ENCODE measurements at places on chromosomes 11 and 22. TPM values are rescaled to one million over a fixed set of nuclear protein-coding genes. Genes with fewer than 3 reads are reported as not detected.

DNA sequence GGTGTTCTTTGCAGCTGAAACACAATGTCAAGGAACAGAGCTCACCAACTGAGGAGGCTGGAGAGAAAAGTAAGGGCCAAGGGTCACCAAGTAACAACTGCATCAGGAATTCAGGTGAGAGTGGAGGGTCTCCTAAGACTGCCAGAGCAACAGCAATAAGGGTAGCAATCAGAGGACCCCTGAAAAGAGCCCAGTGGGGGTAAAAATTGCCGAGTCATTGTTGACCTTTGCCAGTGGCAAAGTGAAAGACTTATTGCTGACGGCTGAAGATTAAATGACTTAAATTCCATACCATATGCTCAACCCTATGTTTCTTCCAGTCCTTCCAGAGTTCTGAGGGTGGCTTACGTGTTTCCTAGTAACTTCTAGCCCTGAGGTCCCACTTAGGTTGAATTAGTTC, 51.9 kb upstream of the ARHGAP42 start:
- H3K27ac ChIP-seq = no peak overlapping the region
- H3K4me3 ChIP-seq = no peak overlapping the region
- H3K27me3 ChIP-seq = no peaks in the 10 kb centered on the region

DNA sequence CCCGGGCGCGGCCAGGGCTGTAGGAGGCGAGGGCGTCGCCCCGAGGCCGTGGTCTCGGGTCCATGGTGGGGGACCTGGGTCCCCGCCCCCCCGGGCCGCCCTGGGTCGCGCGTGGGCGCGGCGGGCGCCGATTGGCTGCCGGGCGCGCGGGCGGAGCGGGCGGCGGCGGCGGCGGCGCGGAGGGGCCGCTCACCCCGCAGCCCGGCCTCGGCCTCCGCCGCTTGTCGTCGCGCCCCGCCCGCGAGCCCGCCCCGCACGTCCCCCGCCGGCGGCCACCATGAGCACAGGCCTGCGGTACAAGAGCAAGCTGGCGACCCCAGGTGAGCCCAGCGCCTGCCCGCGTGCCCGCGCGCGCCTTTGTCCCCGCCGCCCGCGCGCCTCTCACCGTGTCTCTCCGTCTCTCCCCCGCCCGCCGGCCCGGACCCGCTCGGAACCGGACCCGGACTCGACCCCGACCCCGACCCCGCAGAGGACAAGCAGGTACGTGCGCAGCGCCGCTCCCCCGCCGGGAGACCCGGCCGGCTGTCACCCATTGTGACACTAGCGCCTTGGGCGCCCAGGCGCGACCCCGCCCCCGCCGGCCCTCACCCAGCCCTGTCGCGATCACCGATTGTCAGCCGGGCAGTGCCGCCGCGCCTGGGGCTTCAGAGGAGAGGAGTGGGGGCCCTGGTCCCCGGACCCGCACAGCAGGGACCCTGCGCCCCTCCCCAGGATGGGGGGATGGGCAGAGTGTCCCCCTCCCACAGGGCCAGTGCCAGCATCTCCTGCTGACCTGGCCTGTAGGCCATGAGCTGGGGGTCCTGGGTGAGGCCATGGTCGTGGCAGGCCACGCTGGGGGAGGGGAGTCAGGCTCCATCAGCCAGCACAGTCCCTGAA, at the start of gene SEPTIN5:
TSS of gene SEPTIN5 (plus strand) at position 192 of the 876 bp plus-strand sequence. CDS start at position 278, 86 bp downstream.
- H3K4me3 ChIP-seq = peak within 1 kb of the TSS; percentile 39
- H3K27ac ChIP-seq = no peak within 1 kb of the TSS
- H3K27me3 ChIP-seq = peaks cover 32% of the 10 kb centered on the region
- H3K4me1 ChIP-seq = peaks cover 5% of the 10 kb centered on the region

DNA sequence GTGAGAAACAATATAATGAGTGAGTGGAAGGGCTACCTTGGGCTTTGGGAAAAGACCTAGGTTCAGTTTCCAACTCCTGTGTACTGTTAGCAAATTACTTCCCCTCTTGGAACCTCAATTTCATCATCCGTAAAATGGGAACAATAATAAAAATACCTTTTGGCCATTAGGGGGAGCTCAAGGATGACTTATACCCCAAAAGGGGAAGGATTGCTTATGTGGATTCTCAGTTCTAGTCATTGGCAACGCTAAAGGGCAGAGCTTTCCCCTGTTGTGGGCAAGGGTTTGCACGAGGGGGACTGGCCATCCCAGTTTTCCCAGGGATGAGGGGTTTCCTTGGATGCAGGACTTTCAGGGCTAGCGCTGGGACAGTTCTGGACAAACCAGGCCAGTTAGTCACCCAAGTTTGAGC, 3.1 kb upstream of the COMMD9 start:
- H3K36me3 ChIP-seq = no peaks in the 10 kb centered on the region
- H3K4me1 ChIP-seq = peaks cover 24% of the 10 kb centered on the region
- no peak overlapping the region for H3K27ac ChIP-seq
- DNase-seq = no peak
- no peaks in the 10 kb centered on the region for H3K27me3 ChIP-seq

DNA sequence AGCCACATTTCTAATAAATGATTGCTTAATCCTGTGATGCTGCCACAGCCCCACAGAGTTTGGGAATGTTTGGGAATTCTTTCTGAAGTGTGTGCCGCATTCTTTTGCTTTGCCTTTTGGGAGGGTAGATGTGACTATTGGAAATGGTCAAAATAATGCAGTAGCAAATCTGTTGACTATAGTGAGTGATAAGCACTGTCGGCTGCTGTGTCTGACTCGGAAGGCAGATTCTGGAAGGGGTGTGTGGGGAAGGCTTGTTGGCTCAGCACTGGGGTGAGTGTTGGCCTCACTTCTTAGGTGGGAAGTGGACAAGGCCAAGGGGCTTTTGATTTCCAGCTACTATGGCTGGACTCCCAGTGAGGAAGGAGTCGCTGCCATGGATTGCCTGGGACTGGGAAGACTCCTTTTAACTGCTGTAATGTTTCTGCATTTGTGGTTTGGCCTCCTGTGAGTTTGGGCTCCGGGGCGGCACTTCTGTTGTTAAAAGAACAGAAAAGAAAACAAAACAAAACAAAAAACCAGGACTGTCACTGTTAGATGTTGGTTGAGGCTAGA, 20.1 kb downstream of the ZBTB16 start:
- peaks cover 69% of the 10 kb centered on the region for H3K4me1 ChIP-seq
- no peak for DNase-seq
- peaks cover 8% of the 10 kb centered on the region for H3K36me3 ChIP-seq
- peaks cover 15% of the 10 kb centered on the region for H3K27me3 ChIP-seq
- H3K27ac ChIP-seq = peak overlapping the region; percentile 72

DNA sequence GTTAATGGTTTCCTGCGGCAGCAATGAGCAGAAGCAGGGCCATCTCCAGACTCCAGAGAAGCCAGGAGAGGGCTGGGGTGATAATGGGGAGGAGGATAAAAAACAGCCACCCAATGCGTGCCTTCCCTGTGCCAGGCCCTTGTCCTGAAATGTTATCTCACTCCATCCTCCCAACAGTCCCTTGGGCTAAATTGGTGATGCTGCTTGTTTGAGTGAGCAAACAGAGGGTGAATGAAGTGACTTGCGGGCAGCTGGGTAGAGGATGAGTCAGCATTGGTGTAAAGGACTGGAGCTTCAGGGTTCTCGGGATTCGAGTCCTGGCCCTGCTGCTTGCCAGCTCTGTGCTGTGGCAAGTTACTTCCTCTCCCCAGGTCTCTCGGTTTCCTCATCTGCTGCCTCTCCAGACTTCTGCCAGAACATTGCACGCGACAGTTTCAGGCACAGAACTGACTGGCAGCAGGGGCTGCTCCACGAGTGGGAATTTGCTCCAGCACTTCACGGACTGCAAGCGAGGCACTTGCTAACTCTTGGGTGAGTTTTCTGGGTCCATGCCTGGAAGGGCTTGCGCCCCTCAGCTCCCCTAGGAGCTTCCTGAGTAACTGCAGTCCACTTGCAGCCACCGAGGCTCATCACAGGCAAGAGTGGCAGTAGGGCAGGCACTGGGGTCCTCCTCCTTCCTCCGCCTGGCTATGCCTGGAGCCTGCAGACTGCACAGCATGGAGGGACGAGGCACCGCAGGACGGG, at the start of gene P2RY6:
TSS of gene P2RY6 (plus strand) at position 403 of the 744 bp plus-strand sequence. CDS start 24,181 bp downstream, outside the sequence.
- no peaks in the 10 kb centered on the region for H3K36me3 ChIP-seq
- DNase-seq = no peak
- H3K4me3 ChIP-seq = no peak within 1 kb of the TSS
- H3K4me1 ChIP-seq = no peaks in the 10 kb centered on the region

DNA sequence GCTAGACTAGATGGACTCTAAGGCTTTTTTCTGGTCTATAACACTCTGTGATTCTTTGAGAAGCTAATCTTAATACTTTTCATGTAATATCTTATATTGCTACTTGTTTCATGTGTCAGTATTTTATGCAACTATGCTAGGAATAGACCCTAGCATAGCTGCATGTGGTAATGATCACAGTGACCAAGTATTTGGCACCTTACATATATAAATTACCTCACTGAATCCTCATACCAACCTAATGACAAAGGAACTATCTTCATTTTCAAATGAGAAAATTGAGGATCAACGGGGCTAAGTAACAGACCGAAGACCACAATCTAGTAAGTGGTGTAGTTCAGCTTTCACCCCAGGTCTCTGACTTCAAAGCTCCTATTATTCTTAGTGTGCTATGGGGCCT, 327.3 kb upstream of the PITPNB start:
- H3K4me1 ChIP-seq = no peaks in the 10 kb centered on the region
- no peak overlapping the region for H3K27ac ChIP-seq
- peaks cover 12% of the 10 kb centered on the region for H3K27me3 ChIP-seq
- H3K36me3 ChIP-seq = no peaks in the 10 kb centered on the region
- H3K4me3 ChIP-seq = no peak overlapping the region

DNA sequence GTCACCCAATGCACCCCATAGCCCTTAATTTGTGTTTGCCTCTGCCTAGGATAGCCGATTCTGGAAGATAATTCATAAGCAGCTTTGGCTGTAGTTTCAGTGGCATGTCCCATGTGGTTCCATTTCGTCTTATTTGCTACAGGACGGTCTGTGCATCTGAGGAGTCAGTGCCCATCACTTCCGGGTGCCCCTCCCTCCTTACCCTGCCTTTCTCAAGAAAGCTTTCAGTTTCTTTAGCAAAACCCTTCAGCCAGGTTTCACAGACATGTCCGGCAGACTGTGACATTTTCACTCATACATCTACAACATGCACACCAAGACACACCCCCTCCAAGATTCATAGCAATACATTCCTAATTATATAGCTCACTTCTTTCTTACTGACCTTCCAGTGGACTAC, 14.3 kb downstream of the TP53AIP1 start:
- H3K27me3 ChIP-seq = no peaks in the 10 kb centered on the region
- no peak overlapping the region for H3K4me3 ChIP-seq
- no peaks in the 10 kb centered on the region for H3K36me3 ChIP-seq
- peak; percentile 33 for DNase-seq

NAALAD2 gene
- not detected for total RNA-seq

ACTN3 gene
- 0.30 TPM for total RNA-seq

DNA sequence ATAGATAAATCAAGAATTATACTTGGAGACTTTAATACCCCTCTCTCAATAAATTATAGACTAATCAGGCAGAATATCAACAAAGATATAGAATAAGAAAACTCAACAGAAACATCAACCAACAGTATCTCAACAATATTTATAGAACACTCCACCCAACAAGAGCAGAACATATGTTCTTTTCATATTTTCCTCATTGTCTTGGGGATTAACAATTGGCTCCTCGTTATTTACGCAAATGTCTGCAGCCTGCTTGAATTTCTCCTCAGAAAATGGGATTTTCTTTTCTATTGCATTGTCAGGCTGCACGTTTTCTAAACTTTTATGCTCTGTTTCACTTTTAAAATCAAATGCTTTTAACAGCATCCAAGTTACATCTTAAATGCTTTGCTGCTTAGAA, 37.0 kb upstream of the FBLN1 start:
- H3K36me3 ChIP-seq = no peaks in the 10 kb centered on the region
- peaks cover 6% of the 10 kb centered on the region for H3K27me3 ChIP-seq
- no peaks in the 10 kb centered on the region for H3K4me1 ChIP-seq
- no peak overlapping the region for H3K4me3 ChIP-seq

DNA sequence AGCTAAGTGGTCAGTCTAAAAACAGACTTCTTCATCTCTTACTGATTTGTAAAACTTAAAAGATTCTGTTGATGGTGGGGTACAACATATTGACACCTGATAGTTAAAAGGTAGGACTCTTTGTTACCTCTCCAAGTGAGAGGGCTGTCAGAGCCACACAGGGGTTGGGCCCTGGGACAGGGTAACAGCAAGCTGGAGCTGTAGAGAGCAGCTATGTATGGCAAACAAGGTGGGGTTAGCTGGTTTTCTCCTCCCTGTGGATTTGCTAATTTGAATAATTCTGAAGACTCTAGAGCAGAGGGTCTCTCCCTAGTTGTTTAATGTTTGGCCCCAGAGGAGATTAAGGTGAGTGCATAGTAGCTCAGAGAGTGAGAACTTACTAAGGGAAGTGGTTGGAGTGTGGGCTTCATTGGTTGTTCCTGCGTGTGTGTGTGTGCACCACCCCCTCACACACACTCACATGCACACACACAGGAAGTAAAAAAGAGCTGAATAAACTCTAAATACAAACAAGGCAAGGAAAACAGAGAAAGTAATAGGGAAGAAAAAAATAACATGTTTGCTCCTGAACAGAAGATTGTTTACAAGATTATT, 9.2 kb upstream of the GAS2 start:
- no peak for DNase-seq
- H3K4me3 ChIP-seq = no peak overlapping the region
- H3K27me3 ChIP-seq = no peaks in the 10 kb centered on the region
- H3K27ac ChIP-seq = peak overlapping the region; percentile 0
- peaks cover 12% of the 10 kb centered on the region for H3K4me1 ChIP-seq

- no peaks in the 10 kb centered on the region for H3K36me3 ChIP-seq
- H3K4me3 ChIP-seq = no peak overlapping the region
- no peaks in the 10 kb centered on the region for H3K4me1 ChIP-seq
Measured at GRCh38 chr22:22576244-22576988, 17.4 kb upstream of the PRAME start.

DNA sequence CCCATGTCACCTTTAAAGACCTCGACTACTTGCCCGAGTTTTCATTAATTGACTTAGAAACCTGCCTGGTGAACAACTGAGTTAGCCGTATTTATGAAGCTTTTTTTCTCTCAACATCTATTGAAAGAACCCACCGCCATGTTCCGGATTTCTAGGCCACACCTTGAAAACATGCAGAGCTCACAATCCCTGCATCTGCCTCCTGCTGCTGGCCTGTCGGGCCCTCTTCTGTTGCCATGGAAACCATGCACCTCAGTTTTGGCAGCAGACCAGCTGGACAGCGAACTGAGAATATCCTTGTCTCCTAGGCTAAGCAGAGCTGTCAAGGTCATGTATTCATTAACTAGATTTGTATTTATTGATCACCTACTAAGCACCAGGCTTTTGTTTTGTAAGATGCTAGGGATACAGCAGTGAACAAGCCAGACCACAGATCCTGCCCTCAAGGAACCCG, 4.3 kb upstream of the PATZ1 start:
- H3K4me3 ChIP-seq = no peak overlapping the region
- DNase-seq = no peak
- H3K4me1 ChIP-seq = peaks cover 7% of the 10 kb centered on the region
- H3K27me3 ChIP-seq = peaks cover 2% of the 10 kb centered on the region
- H3K36me3 ChIP-seq = no peaks in the 10 kb centered on the region
- no peak overlapping the region for H3K27ac ChIP-seq

Data from activated CD4-positive, alpha-beta memory T cell treated with anti-CD3 and anti-CD28 coated beads, Interleukin-2, amount 10 ng/mL, durations not matched to agents 7 days and 5 days (primary cell).